T-cell (primary cell): ENCODE measurements at places on chromosomes 3 and 15. TPM values are rescaled to one million over a fixed set of nuclear protein-coding genes. Genes with fewer than 3 reads are reported as not detected.

- no peak for DNase-seq
Measured at GRCh38 chr3:29226706-29227105, 54.2 kb upstream of the RBMS3 start.

GRCh38 chr15:60217161-60217560 lies 180.6 kb downstream of the ANXA2 start:
- no peak for DNase-seq

- DNase-seq: no peak
Measured at GRCh38 chr15:68379058-68379758, 52.8 kb downstream of the ITGA11 start.

The TRH gene
- total RNA-seq: not detected
